COLO829 (cell line): ENCODE measurements at places on chromosomes 12 and 14.

DNA sequence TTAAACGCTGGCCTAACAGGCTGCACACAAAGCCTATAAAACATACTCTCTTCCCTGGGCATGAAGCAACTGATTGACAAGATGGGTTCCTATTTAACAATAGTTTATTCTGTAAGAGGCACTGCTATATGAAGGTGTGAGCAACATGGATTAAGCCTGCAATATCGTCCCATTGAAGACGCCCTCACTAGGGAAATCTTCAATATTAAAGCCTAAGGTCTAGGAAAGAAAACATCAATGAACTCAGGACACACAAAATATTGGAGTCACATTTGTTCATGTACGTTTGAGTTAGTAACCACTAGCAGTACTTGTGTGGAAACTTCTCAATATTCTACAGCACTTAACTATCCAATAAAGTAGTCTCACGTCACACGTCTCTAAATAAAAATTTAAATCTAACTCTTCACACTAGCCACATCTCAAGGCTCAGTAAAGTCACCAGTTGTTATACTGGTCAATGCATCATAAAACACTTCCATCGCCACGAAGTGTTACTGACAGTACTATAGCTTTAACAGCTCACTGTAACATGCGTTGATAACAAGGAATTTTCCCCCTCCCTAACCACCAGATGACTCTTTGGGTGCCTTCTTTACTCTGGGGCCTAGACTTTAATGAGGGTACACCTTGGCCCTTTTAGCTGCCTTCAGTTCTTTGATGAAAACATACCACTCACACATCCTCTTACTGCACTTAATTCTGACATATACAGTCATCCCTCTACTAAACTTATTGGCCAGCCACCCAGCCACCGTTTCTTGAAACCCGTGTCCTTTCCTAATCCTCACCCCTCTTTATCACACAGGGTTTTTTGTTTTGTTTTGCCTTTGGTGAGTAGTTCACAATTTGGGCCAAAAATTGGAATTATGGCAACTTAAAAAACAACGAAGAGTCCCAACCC lies 50.1 kb upstream of the OR5AU1 start:
- no peak for DNase-seq

DNA sequence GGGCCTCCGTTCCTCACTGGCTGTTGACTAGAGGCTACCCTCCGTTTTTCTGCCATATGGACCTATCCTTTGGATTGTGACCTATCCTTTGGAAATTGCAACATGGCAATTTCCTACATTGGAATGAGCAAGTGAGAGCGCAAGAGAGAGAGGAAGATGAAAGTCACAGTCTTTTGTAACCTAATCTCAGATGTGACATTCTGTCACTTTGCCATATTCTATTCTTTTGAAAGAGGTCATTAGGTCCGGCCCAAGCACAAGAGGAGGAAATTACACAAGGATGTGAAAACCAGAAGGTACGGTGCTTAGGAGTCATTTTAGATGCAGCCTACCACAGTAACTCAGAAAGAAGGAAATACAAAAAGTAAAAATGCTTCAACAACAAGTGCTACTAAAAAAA lies 47.3 kb upstream of the SRP54 start:
- DNase-seq: no peak

DNA sequence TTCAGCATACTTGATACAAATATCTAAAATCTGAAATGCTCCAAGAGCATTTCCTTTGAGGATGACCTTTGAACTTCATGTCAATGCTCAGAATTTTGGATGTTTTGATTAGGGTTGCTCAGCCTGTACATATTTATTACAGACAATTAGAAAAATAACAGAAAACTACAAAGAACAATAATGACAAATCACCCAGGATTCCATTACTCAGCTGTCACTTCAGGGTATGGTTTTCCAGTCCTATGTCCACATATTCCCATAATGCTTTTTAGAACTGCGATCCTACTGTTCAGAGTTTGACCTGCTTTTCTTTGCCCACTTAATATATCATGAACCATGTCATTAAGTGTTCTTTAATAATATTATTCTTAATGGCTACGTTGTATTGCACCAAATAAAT lies 11.4 kb downstream of the DLGAP5 start:
- DNase-seq: no peak

GRCh38 chr14:103298620-103299019 lies 35.4 kb upstream of the EIF5 start:
- no peak for DNase-seq

GRCh38 chr14:83419420-83419819 lies 1885.8 kb upstream of the SEL1L start:
- DNase-seq: no peak

GRCh38 chr14:103613517-103613916 lies 15.5 kb upstream of the KLC1 start:
- DNase-seq: no peak

DNA sequence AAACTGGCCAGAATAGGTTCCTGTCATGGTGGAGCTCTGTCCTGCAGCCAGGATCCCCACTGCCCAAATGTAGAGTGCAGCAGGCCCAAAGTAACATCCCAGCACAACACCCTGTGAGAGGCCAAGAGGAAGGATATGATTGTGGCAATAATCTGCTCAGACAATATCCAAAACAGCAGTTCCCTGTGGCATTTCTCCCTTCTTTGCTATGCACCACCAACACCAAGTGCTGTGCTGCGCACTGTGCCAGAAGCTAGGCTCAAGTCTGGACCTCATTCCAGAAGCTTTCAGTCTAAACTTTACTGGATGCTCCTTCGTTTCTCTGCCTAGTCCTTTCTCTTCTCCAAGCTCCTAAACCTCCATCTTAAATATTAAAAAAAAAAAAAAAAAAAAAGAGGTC lies 33.4 kb downstream of the SLC11A2 start:
- no peak for DNase-seq

DNA sequence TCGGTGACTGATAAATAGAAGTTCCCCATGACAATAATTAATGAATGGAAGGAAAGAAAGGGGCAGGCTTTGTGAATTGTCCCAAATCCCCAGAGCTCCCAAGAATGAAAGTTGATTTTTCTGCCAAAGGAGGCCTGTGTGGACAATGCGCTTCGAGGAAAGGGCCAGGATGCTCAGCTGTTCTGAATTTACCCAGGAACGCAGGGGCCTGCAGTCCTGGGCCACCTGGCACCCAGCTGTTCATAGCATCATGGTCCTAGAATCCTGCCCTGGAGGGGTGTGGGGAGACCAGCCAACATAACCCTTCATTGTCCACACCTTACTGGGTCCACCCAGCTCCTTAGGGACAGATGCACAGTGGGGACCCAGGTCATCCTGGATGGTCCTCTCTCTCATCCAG lies 587.5 kb downstream of the BCL11B start:
- no peak for DNase-seq

DNA sequence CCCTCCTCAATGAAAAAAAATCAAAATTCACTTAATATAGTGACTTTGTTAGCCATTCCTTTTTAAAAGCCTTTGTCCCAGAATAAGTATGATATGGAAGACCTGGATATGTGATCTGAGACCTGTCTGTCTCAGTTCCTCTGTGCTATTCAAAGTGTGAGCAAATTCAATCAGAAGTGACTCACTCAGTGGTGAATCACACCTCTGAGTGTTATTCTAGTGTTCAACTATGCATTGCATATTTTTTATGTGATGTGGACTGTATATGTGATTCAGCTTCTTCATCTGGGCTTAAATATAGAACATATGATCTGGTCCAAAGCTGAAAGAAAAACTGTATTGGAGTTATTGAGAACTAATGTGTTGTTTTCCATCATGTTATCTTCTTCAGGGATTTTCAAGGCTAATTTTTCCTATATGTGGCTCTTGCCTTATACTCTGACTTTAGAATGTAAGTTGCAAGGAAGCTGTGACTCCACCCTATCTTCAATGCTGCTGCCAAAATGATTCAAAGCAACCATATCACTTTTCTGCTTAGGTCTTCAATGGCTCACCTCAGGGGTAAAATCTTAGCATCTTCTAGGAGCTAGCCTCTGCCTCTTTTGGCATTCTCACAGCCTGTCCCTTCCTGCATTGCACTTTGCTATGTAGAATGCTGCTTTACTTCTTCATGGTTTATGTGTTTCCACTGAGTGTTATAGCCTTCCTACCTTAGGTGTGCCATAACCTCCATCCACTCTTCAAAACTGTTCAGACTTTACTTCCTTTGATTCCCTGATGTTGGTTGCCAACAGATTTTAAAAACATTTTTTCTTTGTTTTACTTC lies 169.8 kb downstream of the OTOGL start:
- peak; percentile 14 for DNase-seq

- DNase-seq: no peak
Measured at GRCh38 chr12:52311285-52311648, 9.9 kb downstream of the KRT83 start.

GRCh38 chr12:48105321-48105866 lies 485 bp downstream of the SENP1 start:
- no peak for DNase-seq

- no peak for DNase-seq
Measured at GRCh38 chr12:75981247-75982168, 50.1 kb downstream of the PHLDA1 start.

- no peak for DNase-seq
Measured at GRCh38 chr14:74711651-74712050, 1.2 kb downstream of the AREL1 start.

- no peak for DNase-seq
Measured at GRCh38 chr12:13935169-13935568, 46.2 kb downstream of the GRIN2B start.

- peak; percentile 85 for DNase-seq
Measured at GRCh38 chr12:124396544-124397398, 101.9 kb downstream of the RFLNA start.

GRCh38 chr12:79141776-79142175 lies 277.2 kb downstream of the SYT1 start:
- no peak for DNase-seq

- no peak for DNase-seq
Measured at GRCh38 chr14:51650716-51651387, 858 bp upstream of the FRMD6 start.

- DNase-seq: no peak
Measured at GRCh38 chr12:105357162-105357691, 26.7 kb downstream of the C12orf75 start.

DNA sequence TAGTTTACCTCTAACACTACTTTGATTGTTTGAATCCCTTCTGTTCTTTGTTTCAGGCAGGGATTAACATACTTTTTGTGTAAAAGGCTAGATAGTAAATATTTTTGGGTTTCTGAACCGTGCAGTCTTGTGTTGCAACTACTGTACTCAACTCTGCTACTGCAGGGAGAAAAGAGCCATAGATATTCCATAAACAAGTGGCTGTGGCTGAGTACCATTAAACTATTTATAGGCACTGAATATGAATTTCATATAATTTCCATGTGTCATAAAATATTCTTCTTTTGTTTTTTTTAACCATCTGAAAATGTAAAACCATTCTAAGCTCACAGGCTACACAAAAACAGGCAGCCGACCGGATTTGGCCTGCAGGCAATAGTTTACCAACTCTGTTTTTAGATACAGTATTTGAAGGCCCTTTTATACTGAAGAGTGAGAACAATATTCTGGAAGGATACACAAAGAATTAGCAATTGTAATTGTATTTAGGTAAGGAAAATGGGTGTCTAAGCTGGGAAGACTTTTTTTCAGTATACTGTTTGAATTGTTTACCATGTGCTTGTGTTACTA lies 15.7 kb downstream of the NR1H4 start:
- DNase-seq: peak; percentile 16

DNA sequence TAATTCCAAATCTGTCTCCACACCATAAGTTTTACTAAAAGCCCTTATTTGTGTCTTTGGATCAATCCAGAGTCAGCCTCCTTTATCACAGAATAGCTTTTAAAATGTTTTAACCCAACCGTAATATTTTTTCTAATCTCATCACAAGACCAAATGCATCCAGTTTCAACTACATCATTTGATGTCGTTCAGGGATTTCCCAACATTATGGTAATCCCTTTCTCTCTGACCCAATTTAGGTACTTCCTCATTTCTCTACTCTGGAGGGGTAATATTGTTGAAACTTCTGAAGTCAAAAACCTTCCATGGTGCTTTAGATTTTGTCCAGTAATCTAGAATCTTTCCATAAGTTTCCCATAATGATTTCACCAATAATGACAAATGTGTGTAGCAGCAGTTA lies 596.8 kb downstream of the SOX5 start:
- no peak for DNase-seq

- DNase-seq: peak; percentile 3
Measured at GRCh38 chr12:79121486-79121885, 256.9 kb downstream of the SYT1 start.

DNA sequence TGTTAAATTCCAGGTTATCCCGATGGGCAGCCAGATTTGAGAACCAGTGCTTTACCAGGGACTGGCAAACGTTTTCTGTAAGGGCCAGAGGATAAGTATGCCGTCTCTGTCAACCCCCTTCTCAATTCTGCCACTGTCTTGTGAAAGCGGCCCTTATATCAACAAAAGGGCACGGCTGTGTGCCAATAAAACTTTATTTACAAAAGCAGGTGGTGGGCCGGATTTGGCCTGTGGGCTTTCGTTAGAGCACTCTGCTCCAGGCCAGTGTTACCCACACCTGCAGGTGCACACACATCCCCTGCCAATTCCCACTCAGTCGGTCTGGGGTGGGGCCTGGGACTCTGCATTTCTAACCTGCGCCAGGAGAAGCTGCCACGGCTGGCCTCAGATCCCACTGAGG lies 111.2 kb downstream of the RFLNA start:
- no peak for DNase-seq

DNA sequence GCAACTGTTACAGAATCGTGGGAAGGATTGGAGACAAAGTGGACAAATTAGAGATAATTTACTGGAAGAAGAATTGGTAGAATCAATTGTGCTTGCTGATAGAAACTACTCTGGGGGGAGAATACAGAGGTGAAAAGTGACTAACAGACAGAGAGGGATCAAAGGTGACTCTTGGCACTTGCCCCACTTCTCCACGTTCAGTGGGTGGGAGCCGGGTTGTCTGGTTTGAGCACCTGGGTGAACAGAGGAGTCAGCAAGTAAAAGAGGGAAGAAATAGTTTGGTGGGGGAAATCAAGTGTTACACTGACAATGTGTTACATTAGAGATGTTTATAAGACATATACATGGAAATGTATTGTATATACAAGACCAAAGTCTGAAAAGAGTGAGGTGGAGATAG lies 69.1 kb downstream of the PPP2R5E start:
- DNase-seq: no peak

GRCh38 chr12:3896356-3896755 lies 23.2 kb upstream of the PARP11 start:
- no peak for DNase-seq

DNA sequence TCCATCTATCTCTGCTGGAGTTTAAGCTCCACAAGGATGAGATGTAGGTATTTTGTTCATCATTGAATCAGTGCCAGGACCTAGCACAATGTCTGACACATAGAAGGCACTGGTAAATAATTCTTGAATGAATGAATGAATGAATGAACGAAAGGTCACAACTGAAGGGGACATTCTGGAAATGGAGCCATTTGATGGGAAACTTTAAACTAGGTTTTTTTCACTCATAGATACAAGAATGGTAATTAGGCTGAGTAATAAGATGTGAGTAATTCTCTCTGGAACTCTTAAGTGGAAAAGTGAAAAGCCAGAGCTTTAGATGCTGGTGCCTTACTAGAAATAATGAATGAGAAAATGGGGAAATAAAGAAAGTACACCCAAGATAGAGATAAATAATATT lies 44.3 kb downstream of the SCN8A start:
- no peak for DNase-seq
